ENCODE measurements at places on chromosomes 5 and 9.

- peak; percentile 73 for DNase-seq
These were observed 30.4 kb downstream of the JADE2 start for GRCh38 chr5:134555890-134556311.

DNA sequence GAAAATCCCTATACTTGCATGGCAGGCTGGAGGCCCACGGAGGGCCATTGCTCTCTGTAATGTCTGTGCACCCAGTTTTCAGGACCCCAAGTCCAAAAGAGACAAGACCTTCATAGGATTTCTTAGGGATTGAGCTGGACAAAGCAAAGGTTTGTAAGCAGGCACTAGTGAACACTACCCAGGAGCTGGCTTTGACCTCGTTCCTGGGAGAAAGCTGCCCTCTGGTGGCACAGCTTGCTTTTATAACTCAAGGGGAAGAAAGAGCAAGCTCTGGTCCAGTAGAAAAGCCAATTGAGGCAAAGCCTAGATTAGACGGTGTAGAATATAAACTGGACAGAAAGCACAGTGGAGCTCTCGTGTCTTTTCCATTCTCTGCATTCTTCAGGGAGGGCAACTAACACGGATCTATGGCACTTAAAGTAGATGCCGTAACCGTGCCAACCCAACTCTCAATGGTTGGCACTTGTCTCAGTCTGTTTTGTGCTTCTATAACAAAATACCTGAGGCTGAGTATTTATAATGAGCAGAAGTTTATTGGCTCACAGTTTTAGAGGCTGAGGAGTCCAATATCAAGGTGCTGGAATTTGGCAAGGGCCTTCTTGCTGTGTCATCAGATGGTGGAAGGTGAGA is 7.9 kb downstream of the GABRP start:
- DNase-seq: peak; percentile 49

GRCh38 chr9:106535439-106535838 is 327.5 kb upstream of the ZNF462 start:
- peak; percentile 3 for DNase-seq

DNA sequence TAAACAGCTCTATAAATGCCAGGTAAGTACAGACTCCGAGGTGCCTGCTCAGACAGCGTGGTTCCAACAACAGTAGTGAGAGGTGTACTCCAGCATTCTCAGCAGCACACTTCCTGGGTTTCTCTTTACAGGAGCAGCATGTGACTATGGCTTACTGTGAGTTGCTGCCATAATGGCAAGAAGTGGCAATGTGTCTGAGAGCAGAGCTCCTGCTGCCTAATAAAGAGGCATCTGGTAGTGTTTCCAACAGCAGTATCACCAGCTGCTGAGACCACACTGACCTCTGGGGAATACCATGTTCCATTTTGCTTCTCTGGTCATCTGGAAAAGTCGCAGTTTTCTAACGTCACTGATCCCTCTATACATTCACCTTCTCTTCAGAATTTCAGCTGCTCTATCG is 398.2 kb downstream of the SLCO4C1 start:
- no peak for DNase-seq

- DNase-seq: no peak
These were observed 20.4 kb downstream of the ERGIC1 start for GRCh38 chr5:172854451-172854871.

DNA sequence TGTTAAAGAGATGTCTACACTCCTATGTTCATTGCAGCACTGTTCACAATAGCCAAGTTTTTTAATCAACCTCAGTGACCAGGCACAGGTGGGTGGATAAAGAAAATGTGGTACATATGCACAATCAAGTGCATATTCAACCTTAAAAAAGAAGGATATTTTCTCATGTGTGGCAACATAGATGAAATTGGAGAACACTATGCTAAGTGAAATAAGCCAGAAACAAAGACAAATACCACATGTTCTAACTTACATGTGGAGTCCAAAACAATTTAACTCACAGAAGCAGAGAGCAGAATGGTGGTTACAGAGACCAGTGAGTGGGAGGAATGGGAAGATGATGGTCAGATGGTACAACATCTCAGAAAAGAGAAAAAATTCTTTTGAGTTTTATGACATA is 31.8 kb downstream of the ANXA1 start:
- no peak for DNase-seq

- DNase-seq: no peak
These were observed 15.1 kb downstream of the CARTPT start for GRCh38 chr5:71734141-71734540.

- DNase-seq: no peak
These were observed 125.4 kb downstream of the PTTG1 start for GRCh38 chr5:160547061-160547460.

- peak; percentile 76 for DNase-seq
These were observed 75.3 kb upstream of the TBCA start for GRCh38 chr5:77851176-77852067.

DNA sequence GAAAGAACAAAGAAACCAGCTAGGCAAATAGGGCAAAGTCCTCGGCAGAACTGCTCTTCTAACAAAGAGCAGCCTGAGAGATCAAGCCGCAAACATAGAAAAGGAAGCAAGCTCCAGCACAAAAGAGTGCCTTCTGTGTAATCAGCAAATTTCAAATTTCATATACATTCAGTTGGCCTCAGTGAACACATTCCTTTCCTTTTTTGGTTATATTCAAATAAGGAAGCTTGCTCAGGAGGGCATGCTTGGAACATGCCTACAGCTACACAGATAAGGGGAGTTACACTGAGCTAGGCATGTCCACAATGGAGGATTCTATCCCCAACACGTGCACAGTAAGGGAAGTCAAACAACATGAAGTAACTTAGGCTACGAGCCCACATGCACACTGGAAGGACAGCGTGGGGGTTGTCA is 23.4 kb downstream of the IL33 start:
- DNase-seq: no peak

DNA sequence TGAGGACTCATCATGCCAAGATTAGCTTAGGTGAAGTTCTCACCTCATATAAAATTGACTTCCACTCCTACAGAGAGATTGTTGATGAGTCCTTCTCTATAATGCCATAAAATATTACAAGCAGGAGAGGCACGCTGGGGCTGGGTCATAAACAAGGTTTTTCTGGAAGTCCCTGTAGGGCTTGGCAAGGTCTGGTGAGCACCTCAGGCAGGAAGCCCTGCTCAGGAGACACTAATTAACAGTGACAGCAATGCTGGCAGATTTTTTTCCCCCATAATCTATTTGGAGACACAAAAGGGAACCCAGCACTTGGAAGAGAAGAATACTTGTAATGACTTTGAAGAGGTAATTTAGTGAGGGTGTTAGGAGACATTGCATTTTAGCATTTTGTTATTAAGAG is 118.7 kb downstream of the DIRAS2 start:
- DNase-seq: no peak

GRCh38 chr9:118336943-118337330 is 632.7 kb downstream of the TLR4 start:
- DNase-seq: no peak

- DNase-seq: no peak
These were observed 310.9 kb downstream of the BNC2 start for GRCh38 chr9:16559418-16560188.

GRCh38 chr9:92798358-92798757 is 33.7 kb upstream of the BICD2 start:
- DNase-seq: no peak

DNA sequence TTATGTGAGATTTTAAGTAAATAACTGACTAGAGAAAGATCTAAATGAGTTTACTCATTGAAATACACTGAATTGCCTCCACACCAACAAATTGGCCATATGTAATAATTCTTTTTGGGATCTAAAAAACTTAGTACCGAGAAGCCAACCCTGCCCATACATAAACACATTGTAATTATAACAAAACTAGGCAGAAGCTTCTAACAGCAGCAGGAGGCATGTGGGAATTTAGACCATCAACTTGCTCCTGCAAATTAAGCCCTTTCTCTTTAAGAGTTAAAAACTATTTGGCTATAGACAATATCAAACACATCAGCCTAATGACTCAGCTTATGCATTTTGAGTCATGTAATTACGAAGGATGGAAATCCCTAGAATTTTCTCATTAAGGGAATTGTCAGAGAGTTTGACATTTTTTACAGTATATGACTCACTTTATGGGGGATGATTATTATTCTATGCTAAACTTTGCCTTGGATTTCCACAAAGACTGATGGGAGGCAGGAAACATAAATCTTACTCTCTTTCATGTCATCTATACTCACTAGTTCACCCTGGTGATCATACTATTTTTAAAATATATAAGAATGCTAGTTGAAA is 1.0 kb downstream of the IL7R start:
- DNase-seq: no peak

DNA sequence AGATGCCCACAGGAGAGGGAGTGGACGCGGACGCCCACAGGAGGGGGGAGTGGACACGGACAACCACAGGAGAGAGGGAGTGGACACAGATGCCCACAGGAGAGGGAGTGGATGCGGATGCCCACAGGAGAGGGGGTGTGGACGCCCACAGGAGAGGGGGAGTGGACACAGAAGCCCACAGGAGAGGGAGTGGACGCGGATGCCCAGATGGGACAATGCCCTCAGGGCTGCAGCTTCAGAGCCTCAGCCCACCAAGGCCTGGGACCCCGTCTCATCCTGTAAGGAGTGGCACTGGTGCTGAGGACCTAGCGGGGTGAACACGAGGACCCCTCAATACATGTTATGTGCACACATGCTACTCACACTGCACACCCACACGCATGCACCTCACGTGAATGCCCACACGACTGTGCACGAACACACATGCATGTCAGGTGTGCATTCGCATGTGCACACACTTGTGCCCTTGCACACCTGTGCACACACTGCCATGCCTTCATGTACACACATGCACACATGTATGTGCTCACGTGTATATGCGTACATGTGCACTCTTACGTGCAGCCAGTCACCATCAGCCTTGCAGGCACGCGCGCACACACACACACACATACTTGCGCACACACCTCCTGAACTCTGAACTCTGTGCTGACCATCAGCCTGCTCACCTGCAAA is 34.8 kb downstream of the SLC6A18 start:
- DNase-seq: no peak

- no peak for DNase-seq
These were observed 7.2 kb upstream of the LMNB1 start for GRCh38 chr5:126769703-126770102.

GRCh38 chr5:16595881-16596580 is 20.8 kb downstream of the RETREG1 start:
- DNase-seq: no peak

All from head of caudate nucleus (tissue), 42 donors.